ENCODE measurements at places on chromosomes 13 and 19. TPM values are rescaled to one million over a fixed set of nuclear protein-coding genes. Genes with fewer than 3 reads are reported as not detected.

The ZNF90 gene
- total RNA-seq = 1.6 TPM

The CGB8 gene
- total RNA-seq = not detected

The SPACA4 gene
- not detected for total RNA-seq

The IFNL1 gene
- total RNA-seq = not detected

The OR4F17 gene
- total RNA-seq = not detected

The PCDH17 gene
- 0.08 TPM for total RNA-seq

The KIR2DL3 gene
- not detected for total RNA-seq

The ACP5 gene
- total RNA-seq = 0.08 TPM

The C13orf42 gene
- not detected for total RNA-seq

The SCN1B gene
- 24.2 TPM for total RNA-seq

The STXBP2 gene
- total RNA-seq = 37.1 TPM

The SDHAF1 gene
- total RNA-seq = 6.8 TPM

The PPM1N gene
- 0.35 TPM for total RNA-seq
